ENCODE measurements at places on chromosomes 13 and 19.

DNA sequence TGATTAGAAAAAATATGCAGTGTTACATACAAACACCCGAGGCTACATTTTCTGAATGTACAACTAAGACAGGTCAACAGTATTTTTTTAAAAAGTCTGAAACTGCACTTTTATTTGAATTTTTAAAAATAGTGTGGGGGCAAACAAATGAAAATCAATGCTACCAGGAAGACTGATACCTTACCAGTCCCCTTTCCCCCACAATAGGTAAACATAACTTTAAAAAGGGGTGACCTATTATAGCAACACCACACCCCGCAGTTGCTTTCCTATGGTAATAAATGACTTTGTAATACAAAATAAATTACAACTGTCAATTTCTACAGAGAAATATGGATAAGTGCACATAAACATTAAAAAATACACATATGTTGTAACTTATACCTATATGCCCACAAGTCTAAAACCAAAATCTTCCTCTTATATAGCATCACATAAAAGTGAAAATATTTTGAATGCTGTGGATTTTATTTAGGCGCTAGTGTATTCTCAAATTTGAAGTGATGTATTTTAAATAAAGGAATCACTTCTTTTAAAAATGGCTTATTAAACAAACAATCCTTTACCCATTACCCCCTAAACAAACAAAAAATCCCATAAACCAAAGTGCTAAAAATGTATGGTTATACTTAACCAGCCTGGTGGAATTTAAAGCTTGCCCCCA is 63.1 kb downstream of the KCNRG start:
- DNase-seq = no peak

DNA sequence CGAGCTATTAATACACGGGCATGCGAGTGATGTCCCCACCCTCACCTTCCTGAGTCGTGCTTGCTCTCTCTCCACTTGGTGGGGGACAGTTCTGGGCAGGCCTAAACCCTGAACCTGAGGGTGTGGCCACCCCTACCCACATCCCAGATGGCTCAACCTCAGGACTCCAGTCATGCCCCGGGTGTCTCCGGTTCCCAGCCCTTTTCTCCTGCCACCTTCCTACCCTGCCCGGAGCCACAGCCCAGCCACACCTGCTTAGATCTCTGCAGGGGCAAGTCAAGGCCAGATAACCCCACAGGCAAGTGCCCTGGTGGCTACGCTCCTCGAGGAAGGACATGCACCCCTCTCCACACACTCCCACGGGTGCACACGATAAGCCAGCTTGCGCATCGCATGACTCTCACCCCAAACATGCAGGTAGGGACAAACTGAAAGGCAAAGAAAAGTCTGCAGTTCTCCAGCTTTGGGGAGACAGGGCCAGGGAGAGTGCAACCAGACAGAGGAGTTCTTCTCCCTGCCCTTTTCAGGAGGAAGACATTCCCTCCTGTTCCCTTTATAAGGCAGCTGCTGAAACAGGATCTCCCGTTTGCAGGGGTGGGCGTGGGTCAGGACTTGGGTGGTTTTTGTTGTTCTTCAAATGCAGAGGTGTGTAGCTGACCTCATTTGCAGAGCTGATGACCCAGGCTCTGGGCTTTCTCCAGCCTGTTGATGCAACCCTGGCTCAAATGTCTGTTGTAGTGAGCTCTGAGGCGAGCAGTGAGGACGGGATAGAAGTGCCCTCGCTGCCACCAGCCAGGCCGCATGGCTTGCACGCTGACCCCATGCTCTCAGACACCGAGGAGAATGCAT is 88.6 kb downstream of the DPF1 start:
- DNase-seq = no peak

GRCh38 chr19:7744199-7744786 is 3.0 kb downstream of the CD209 start:
- no peak for DNase-seq

- no peak for DNase-seq
Measured at GRCh38 chr19:17078920-17079709, 3.5 kb downstream of the MYO9B start.

DNA sequence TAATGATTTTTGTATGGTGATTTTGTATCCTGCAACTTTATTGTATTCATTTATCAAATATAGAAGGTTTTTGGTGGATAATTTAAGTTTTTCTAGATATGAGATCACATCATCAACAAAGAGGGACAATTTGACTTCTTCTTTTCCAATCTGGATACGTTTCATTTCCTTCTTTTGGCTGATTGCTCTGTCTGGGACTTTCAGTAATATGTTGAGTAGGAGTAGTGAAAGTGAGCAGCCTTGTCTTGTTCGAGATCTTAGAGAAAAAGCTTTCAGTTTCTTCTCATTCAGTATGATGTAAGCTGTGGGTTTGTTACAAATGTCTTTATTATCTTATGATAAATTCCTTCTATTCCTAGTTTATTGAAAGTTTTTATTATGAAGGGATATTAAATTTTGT is 352.0 kb upstream of the DACH1 start:
- DNase-seq = no peak

GRCh38 chr19:55146078-55146704 is 2.8 kb downstream of the TNNT1 start:
- no peak for DNase-seq

Measured in smooth muscle cell of the brain vasculature (primary cell).